Immature natural killer cell (primary cell): ENCODE measurements at places on chromosomes 12 and 14. TPM values are rescaled to one million over a fixed set of nuclear protein-coding genes. Genes with fewer than 3 reads are reported as not detected.

The MYF5 gene
- not detected for polyA plus RNA-seq

The GARIN6 gene
- not detected for polyA plus RNA-seq

The MEG3 gene
- not detected for polyA plus RNA-seq

- no peak for DNase-seq
- no peaks in the 10 kb centered on the region for H3K27me3 ChIP-seq
- H3K4me3 ChIP-seq, result no peak overlapping the region
- no peak overlapping the region for H3K27ac ChIP-seq
Observed at GRCh38 chr12:15605881-15606590, 183.2 kb downstream of the EPS8 start.

DNA sequence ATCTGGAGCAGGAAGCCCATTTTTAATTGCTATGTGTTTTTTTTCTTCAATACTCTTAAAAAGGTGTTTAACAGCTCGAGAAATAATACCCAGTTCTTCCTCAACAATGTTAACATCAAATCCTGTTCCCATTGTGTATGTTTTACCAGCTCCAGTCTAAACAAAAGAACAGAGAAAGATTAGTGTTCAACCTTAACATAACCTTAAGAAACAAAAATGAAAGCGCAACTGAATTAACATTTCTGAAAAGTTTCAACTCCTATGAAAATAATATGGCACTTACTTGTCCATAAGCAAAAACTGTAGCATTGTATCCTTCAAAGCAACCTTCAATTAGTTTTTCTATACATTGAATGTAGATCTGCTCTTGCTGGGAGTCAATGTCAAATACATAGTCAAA lies 73.2 kb downstream of the KIF21A start:
- H3K36me3 ChIP-seq, result peaks cover 11% of the 10 kb centered on the region
- DNase-seq, result no peak
- H3K4me3 ChIP-seq, result peak overlapping the region; percentile 37
- peaks cover 40% of the 10 kb centered on the region for H3K4me1 ChIP-seq
- peak overlapping the region; percentile 17 for H3K27ac ChIP-seq
- H3K27me3 ChIP-seq, result no peaks in the 10 kb centered on the region
